ENCODE measurements at places on chromosomes 11 and 22. TPM values are rescaled to one million over a fixed set of nuclear protein-coding genes. Genes with fewer than 3 reads are reported as not detected.

Gene FIBIN
- total RNA-seq = 4.3 TPM

Gene ARFIP2
- total RNA-seq = 47.3 TPM

Gene P4HA3
- total RNA-seq = not detected

Gene CRYBA4
- total RNA-seq = not detected

Gene OR4A16
- total RNA-seq = not detected

Gene MS4A3
- total RNA-seq = not detected

Gene GPR83
- under 0.01 TPM for total RNA-seq

Gene OR8B12
- total RNA-seq = not detected

Gene SOX10
- not detected for total RNA-seq

Gene GLYAT
- not detected for total RNA-seq

Gene PIWIL4
- total RNA-seq = 1.2 TPM

Gene RAG2
- total RNA-seq = not detected

Gene RAPSN
- not detected for total RNA-seq

Gene UPK3A
- not detected for total RNA-seq

Gene SLC5A12
- not detected for total RNA-seq

Gene PVALB
- not detected for total RNA-seq

Gene OLFML1
- total RNA-seq = not detected

Gene RIMBP3C
- total RNA-seq = 0.21 TPM

Gene PANX3
- total RNA-seq = not detected

Measured in tracheal epithelial cell (primary cell).